Thyroid gland (tissue), 4 donors: ENCODE measurements at places on chromosomes 7 and 10.

GRCh38 chr7:74612015-74612829, 45.3 kb upstream of the GTF2I start:
- DNase-seq, result peak; percentile 98

DNA sequence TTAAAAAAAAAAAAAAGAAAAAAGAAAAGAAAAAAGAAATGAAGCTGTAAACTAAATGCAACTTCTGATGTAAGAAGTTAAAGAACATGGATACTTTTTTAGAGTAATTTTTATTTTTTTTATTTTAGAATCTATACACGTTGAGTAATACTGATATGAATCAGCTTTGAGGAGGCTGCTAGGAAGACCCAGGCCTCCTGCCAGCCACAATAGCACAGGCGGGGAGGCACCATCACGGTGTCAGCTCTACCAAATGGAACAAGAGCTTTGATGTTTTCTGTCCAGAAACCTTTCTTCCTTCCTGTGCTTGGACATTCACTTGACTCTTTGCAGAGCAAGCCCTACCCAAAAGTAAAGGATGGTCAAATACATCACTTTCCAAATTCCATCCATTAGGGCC, 45.3 kb upstream of the EGR2 start:
- no peak for DNase-seq

- DNase-seq, result no peak
Measured at GRCh38 chr10:25398680-25399079, 223.9 kb downstream of the GPR158 start.

- DNase-seq, result no peak
Measured at GRCh38 chr7:24403557-24403956, 119.6 kb downstream of the NPY start.

GRCh38 chr10:12063483-12063818, 5.3 kb upstream of the DHTKD1 start:
- DNase-seq, result no peak

DNA sequence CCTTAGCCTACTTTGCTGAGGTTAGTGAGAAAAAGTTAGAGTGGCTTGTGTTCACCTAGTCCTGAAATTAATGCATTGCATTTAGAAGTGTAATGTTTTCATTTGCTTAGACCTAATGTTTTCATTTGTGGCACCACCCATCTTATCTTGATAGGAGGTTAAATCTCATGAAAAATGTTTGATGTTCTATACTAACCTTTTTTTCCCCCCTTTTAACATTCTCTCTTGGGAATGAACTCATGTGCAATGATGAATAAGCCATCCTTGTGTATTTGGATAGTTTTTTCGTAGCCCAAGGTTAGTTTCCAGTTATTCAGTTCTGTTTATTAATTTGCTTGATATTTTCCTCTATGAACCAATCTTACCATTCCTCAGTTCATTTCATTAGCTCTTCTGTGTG, 2.8 kb downstream of the FHIP2A start:
- DNase-seq, result no peak

DNA sequence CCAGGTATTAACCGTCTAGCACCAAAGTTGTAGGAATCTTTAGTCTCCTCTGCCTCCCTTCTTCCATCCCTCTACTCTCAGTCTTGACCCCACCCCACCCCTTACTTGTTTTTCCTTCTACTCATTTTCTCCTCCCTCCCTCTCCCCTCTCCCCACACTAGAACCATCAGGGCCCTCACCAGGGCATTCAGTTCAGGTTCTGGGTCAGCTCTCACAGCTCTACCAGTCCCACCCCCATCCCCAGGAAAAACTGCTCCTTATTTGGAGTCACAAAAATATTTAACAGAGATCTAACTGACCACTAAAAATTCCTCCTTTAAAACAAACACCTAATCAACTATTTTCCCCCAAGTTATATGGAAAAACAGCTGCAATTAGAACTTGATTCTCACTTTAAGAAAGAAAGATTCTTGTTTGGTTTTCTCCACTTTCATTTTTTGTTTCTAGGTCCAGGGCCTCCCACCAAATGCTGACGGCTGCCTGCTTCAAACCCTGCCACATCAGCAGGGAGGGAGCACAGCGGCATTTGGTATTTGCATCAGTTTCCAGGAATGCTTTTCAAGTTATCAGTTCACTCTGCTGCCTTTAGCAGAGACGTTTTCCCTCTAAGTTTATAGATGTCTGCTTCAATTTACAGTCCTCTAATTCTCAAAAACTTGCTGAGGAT, 2.8 kb upstream of the COL1A2 start:
- DNase-seq, result peak; percentile 36

- DNase-seq, result no peak
Measured at GRCh38 chr7:112257073-112257472, 50.6 kb downstream of the ZNF277 start.

DNA sequence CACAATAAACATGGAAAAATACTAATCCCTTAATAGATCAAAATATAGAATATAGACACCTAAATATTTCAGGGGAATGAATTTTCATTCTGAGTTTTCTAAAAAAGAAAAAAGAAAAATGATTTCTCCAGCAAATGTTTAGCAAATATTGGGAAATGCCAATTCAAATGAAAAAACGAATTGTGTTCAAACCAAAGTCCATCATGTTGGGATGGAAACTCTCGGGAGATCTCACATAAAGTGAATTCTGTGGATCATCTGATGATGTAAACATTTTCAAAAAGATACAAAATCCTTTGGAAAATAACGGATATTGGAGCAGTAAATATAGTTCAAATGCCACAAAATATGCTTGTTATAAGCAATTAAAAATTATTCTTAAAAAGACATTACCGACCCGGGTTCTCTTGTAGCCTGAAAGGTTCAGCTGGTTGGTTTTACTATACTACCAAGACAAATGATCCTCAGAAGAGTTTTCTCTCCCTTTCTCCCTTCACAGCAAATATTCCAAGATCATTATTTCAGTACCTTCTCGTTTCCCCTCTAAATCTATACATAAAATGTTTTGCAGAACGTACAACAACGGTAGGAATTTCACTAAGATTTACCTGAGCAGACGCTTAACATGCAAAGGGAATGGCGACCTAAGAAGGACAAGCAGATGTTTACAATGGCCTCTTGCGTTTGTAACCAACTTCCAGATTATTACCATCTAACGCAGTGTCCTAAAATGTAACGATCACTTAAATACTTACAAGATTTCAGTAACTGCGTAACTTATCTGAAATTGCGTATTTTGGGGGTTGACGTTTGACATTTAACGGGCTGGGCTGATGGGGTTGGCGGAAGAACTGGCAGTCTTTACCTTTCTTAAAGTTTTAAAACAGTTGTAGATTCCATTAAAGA, 2.5 kb downstream of the HOXA13 start:
- no peak for DNase-seq

DNA sequence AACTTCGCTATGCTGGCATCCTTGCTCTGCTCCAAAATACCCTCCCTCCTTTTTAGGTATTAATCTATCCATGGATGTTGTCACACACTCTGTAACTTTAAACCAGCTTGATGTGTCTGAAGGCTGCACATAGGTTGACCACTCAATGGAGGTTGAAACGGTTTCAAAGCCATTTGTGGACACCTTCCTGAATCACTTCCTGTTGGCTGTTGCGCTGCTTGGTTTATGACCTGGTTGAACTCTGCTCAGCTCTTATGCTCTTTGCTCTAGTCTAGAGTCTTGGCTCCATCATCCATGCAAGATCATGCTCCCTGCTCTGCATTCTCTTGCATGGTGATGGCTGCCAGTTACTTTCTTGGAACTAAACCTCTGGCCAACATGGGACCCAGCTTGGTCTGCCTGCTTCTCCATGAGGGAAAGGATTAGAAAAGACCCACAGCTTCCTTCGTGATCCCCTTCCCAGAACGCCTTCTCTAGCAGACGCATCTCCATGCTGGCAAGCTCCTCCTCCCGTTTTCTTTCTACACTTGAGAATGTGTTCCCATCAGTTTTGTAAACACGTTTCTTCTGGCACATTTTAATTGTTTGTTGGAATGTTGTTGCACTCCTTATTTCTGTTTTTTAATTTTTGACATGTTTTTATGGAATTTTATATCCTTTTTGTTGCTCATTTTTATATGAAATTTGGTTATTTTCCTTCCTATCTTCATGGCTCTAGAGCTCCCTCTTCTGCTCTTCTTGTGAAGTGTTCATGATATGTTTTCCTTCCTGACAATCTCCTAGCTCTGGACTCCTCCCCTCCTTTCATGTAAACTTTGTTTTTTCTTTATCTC, 149.8 kb downstream of the XPNPEP1 start:
- no peak for DNase-seq

- DNase-seq, result peak; percentile 87
Measured at GRCh38 chr7:143884969-143885559, 16.9 kb downstream of the TCAF1 start.

DNA sequence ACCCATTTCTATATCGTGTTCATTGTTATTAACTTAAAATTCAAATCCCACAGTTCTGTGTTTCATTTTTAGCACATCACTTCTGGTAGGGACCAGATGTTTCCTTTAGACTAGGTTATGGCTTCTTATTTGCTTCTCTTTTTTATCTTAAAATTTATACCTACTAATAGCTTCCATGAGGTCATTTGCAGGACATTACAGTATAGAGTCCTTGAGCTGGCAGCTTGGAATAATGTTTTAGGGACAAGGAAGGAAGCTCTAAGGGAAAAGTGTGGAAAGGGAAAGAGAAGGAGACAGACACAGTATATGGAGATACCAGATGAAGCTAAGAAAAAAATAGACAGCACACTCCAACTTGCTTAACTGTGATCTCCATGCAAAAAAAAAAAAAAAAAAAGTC, 48.8 kb upstream of the CD36 start:
- DNase-seq, result no peak

- DNase-seq, result no peak
Measured at GRCh38 chr7:2774935-2775334, 69.2 kb downstream of the GNA12 start.

DNA sequence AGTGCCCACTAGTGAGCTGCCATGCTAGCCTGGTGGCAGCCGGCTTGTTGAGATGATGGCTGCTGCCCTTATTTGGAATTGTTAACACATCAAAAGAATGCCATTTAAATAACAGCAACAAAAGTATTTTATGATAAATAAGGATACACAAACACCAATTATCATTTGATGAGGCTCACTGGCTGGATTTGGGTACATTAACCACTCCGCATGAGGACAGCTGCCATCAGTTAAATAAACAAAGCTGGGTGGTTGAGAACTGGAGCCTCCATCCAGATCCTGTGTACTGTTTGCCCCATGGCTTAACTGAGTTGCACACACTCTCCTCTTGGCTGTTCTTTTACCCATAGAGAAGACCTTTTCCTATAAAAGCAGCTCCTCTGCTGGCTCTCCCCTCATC, 103.8 kb downstream of the RGS10 start:
- no peak for DNase-seq

DNA sequence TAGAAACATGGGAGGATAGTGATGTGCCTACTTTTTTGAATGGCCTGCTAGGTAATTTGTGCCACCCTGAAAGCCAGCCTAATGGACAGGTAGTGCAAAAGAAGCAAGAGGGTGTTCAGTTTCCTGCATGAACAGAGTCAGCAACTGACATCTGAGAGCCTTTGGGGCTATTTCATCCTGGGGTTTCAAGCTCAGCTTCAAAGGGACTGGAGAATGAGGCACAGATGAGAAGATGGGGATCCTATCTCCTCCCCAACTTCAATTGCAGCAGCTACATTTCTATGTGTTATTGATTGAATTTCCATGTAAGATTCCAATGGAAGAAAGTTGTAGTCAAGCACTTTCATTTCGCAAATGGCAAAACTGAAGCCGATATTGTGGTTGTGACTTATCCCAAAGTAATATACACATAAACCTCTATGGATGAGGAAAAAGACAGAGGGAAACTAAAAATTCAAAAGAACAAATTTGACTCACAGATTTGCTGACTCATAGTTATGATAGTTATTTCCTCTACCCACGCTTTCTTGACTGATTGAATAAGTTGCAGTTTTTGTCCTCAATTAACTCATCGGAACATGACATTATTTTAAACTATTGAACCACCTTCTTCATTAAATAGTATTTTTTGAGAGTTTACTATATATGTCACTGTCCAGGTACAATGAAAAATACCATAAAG, 42.6 kb upstream of the NRP1 start:
- no peak for DNase-seq

GRCh38 chr7:88933285-88933684, 137.7 kb upstream of the TEX47 start:
- no peak for DNase-seq

DNA sequence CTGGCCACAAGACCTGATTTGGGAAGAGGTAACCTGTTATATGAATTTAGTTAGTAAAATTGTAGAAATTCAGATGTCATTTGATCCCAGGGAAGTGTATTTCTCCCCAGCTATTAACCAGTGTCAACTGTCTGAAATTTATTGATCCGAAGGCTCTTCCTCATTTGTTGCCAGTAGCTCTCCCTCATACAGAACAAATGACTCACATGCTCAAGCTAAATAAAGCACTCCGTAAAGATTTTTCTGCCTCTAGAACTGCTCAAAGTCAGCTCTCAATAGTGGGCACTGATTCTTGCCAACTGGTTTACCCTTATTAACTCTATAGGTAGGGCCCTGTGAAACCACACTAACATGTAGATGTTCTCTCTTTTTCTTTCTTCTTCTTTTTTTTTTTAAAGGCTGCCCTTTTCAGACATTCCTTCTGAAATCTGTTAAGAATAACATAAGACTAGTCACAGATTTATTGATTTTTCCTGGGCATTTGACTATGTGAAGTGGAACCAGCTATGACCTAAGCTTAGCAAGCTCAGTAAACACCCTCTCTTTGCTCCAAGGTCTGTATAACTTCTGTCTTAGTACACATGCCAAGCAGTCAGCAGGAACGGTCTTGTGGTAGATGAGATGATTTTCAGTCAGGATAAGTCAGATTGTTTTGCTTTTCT, 21.8 kb downstream of the RPA3 start:
- peak; percentile 44 for DNase-seq

GRCh38 chr7:130831817-130832481, 97.9 kb upstream of the KLF14 start:
- DNase-seq, result no peak

DNA sequence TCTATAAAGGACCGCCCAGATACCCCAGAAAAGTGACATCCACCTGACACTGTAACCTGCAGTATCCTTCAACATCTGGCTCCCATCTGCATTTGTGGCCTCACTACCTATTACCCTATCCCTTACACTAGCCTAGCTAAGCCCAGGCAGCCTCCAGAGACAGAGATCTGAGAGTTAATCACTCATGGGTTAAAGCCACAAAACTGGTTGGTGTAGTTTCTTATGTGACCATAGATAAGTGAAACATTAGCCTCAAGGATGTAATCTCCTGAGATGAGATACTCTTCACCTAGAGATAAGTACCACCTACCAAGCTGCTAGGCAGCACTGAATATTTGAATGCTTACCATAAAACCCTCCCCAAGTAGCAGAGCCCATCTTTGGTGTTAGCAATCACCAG, 35.4 kb downstream of the CTTNBP2 start:
- no peak for DNase-seq
